Thoracic aorta (tissue), 2 donors: ENCODE measurements at places on chromosomes 6 and 20.

GRCh38 chr6:40350747-40351217 is 236.4 kb downstream of the LRFN2 start:
- H3K27me3 ChIP-seq = no peaks in the 10 kb centered on the region
- no peaks in the 10 kb centered on the region for H3K36me3 ChIP-seq
- no peak overlapping the region for H3K4me3 ChIP-seq
- no peak overlapping the region for H3K27ac ChIP-seq

DNA sequence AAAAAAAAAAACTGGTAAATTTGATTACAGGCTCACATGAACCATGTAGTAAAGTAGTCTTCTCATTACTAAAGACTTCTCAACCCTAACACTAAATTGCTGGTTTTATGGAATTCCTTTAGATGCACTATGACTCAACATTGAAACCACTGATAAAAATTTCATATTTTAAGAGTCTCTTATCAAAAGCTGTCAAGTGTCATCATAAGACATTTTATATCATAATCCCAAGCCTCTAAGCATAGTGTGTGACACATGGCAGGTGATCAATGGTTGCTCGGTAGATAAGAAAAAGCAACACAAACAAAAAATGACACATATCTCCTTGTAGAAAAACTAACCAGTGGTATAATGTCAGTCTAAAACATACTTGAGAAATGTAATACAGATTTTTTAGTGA is 258.4 kb downstream of the RNGTT start:
- H3K27me3 ChIP-seq = no peaks in the 10 kb centered on the region
- no peak for DNase-seq
- peaks cover 6% of the 10 kb centered on the region for H3K4me1 ChIP-seq
- H3K4me3 ChIP-seq = no peak overlapping the region
- no peaks in the 10 kb centered on the region for H3K36me3 ChIP-seq

GRCh38 chr6:170024940-170025339 is 265.9 kb downstream of the DLL1 start:
- no peak overlapping the region for H3K27ac ChIP-seq
- no peaks in the 10 kb centered on the region for H3K27me3 ChIP-seq
- no peak overlapping the region for H3K4me3 ChIP-seq
- no peak for DNase-seq

GRCh38 chr6:108988765-108989164 is 105.9 kb downstream of the SESN1 start:
- H3K27me3 ChIP-seq = no peaks in the 10 kb centered on the region
- H3K4me1 ChIP-seq = no peaks in the 10 kb centered on the region
- no peak overlapping the region for H3K27ac ChIP-seq
- peaks cover 41% of the 10 kb centered on the region for H3K36me3 ChIP-seq
- no peak overlapping the region for H3K4me3 ChIP-seq

- no peak overlapping the region for H3K4me3 ChIP-seq
- no peaks in the 10 kb centered on the region for H3K27me3 ChIP-seq
- no peak for DNase-seq
- H3K4me1 ChIP-seq = no peaks in the 10 kb centered on the region
Measured at GRCh38 chr20:50238081-50238800, 47.6 kb downstream of the CEBPB start.

DNA sequence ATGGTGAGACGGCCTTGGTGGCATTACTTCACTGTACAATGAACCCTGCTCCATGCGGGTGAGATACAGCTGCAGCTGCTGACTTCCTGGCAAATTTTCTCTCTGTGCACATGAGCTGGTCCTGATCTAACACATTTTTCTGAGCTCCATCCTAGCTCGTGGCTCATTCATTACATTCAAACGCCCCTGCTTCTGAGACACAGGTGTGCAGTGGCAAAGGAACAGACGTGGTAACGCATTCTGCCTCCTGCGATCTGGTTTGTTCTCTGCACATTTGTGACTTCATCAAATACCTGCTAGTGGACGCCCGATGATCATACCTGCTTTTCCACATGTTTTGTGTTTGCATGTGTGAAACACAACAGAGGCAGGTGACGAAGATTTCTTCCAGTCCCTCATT is 189.6 kb upstream of the PDE10A start:
- no peak for DNase-seq
- no peak overlapping the region for H3K27ac ChIP-seq
- H3K4me3 ChIP-seq = no peak overlapping the region
- no peaks in the 10 kb centered on the region for H3K27me3 ChIP-seq
- H3K36me3 ChIP-seq = no peaks in the 10 kb centered on the region

DNA sequence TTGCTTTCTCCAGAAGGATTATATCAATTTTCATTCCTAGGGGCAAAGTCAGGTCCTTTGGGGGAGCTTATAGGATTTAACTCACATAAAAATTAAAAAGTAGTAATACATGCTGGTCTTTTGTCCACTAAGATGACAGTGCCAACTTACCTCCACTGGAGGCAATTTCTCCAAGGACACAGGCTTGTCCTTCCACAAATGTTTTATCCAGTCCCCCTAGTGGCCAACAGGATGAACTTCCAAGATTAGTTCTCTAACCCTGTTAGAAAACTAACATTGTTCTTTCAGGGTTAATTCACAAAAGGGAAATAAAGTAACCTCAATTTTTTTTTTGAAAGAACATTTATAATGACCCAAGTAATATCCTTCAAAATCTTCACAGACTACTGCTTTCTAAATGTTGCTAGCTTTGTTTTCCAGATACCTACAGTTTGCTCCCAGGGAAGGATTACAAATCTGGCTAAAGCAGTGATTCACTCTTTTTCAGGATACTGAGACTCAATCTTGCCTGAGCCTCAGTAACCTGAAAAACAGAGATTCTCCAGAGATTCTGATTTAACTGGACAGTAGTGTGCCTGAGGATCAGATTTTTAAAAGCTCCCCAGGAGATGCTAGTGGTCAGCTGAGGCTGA is 31.7 kb upstream of the UBR2 start:
- H3K27me3 ChIP-seq = no peaks in the 10 kb centered on the region
- H3K4me1 ChIP-seq = no peaks in the 10 kb centered on the region
- H3K27ac ChIP-seq = no peak overlapping the region
- no peaks in the 10 kb centered on the region for H3K36me3 ChIP-seq
- DNase-seq = no peak

DNA sequence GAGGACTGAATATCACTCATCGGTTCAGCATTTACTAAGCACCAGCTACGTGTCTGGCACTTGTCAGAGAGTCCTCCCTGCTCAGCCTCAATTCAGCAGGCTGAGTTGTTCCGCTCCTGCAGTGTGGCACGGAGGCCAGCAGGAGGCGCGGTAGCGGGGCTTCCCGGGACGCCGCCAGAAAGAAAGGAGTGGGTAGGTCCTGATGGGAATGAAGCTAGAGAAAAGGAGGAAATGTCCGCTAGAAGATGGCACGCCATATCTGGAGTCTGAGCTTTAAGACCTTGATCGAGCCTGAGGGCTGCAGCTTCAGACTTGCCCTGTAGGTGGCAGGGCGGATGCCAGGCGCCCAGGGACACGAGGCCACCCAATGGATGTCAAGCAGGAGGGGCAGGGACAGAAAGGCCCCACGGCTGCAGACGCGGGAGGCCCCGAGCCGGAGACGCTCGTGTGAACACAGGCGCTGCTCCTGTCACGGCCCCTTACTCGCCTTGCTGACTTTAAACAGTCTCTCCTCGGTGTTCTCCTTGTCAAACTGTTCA is 18.7 kb downstream of the SERPINB6 start:
- peak overlapping the region; percentile 47 for H3K4me3 ChIP-seq
- H3K4me1 ChIP-seq = peaks cover 12% of the 10 kb centered on the region
- no peaks in the 10 kb centered on the region for H3K27me3 ChIP-seq
- DNase-seq = peak; percentile 33
- peak overlapping the region; percentile 62 for H3K27ac ChIP-seq

DNA sequence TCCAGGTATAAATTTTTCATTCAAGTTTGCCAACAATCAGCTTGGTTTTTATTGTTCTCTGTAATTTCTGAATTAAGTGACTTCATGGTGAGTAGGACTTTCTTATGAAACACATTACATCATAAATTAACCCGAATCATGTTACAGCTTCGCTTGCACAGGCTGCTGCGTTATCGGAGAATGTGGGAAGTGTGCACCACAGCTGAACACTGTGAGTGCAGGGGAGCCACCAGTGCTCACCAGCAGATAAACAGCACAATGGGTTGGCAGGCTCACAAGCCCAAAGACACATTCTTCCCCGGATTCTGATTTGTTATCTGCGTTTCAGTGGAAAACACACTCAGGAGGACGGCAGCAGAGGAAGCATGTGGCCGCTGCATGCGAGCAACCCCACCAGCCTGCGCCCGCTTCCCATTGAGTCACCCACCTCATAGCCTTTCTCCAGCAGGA is 121.1 kb downstream of the GMDS start:
- H3K36me3 ChIP-seq = no peaks in the 10 kb centered on the region
- H3K27me3 ChIP-seq = no peaks in the 10 kb centered on the region
- no peak overlapping the region for H3K27ac ChIP-seq
- no peak overlapping the region for H3K4me3 ChIP-seq
- peaks cover 30% of the 10 kb centered on the region for H3K4me1 ChIP-seq

- H3K27me3 ChIP-seq = no peaks in the 10 kb centered on the region
- no peaks in the 10 kb centered on the region for H3K36me3 ChIP-seq
- no peak overlapping the region for H3K4me3 ChIP-seq
- no peaks in the 10 kb centered on the region for H3K4me1 ChIP-seq
- no peak overlapping the region for H3K27ac ChIP-seq
- no peak for DNase-seq
Measured at GRCh38 chr6:102623201-102623600, 1229.7 kb downstream of the GRIK2 start.

DNA sequence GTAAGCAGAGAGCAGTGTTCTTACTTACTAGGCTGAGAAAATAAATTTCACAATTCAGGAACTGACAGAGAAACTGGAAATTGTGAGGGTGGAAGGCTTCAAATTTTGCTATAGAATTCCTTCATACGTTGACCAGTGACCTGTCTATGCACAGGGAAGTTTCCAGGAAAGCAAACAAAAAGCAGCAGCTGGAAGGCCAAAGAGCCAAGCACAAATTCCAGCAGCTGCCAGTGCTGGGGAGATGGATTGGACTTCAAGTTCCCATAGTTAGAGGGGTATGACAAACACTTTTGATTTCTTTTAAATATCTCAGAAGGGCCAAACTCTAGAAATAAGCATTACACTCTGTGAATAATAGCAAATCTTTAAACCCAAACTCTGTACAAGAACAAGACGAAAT is 299.1 kb upstream of the KCNQ5 start:
- H3K27me3 ChIP-seq = no peaks in the 10 kb centered on the region
- H3K36me3 ChIP-seq = no peaks in the 10 kb centered on the region
- no peak for DNase-seq
- H3K4me3 ChIP-seq = no peak overlapping the region
- no peaks in the 10 kb centered on the region for H3K4me1 ChIP-seq

- no peaks in the 10 kb centered on the region for H3K36me3 ChIP-seq
- no peak overlapping the region for H3K27ac ChIP-seq
- H3K4me3 ChIP-seq = no peak overlapping the region
- H3K27me3 ChIP-seq = no peaks in the 10 kb centered on the region
Measured at GRCh38 chr6:56046576-56046975, 171.2 kb upstream of the BMP5 start.

DNA sequence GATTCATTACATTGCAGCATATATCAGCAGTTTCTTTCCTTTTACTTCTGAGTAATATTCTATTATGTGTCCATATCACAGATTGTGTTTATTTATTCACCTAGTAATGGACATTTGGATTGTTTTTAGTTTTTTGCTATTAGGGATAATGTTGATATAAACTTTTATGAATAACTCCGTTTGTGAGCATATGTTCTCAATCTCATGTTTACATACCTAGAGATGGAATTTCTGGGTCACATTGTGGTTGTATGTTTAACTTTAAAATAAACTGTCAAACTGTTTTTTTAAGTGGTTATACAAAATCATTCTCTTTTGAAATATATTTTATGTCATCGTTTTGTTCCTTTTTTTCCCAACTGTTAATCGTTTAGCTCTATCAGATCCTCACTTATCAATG is 311.6 kb downstream of the MMUT start:
- no peaks in the 10 kb centered on the region for H3K36me3 ChIP-seq
- no peaks in the 10 kb centered on the region for H3K27me3 ChIP-seq
- no peak overlapping the region for H3K4me3 ChIP-seq
- H3K4me1 ChIP-seq = no peaks in the 10 kb centered on the region
- H3K27ac ChIP-seq = no peak overlapping the region

- no peaks in the 10 kb centered on the region for H3K36me3 ChIP-seq
- no peak overlapping the region for H3K27ac ChIP-seq
- DNase-seq = no peak
- H3K4me3 ChIP-seq = no peak overlapping the region
- no peaks in the 10 kb centered on the region for H3K27me3 ChIP-seq
Measured at GRCh38 chr6:170155464-170156196, 135.2 kb downstream of the DLL1 start.

GRCh38 chr6:151154418-151154817 is 85.3 kb upstream of the AKAP12 start:
- no peaks in the 10 kb centered on the region for H3K36me3 ChIP-seq
- no peak overlapping the region for H3K27ac ChIP-seq
- H3K4me3 ChIP-seq = no peak overlapping the region
- H3K27me3 ChIP-seq = no peaks in the 10 kb centered on the region
- no peak for DNase-seq
- H3K4me1 ChIP-seq = no peaks in the 10 kb centered on the region

GRCh38 chr6:138528137-138528536 is 28.8 kb upstream of the NHSL1 start:
- H3K4me1 ChIP-seq = no peaks in the 10 kb centered on the region
- H3K27me3 ChIP-seq = no peaks in the 10 kb centered on the region
- no peak overlapping the region for H3K4me3 ChIP-seq
- H3K27ac ChIP-seq = no peak overlapping the region
- DNase-seq = no peak
- H3K36me3 ChIP-seq = no peaks in the 10 kb centered on the region

DNA sequence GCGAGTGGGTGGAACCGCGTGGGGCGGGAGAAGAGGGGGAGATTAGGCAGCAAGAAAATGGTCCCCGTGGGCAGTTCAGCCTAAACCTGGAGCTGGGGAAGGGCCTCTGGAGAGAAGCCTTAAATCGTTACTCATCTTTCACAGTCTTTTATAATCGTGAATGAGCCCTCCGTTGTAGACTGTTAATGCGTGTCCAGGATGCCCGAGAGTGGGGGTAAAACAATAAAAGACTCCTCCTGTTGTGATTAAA is 11.0 kb upstream of the ELOVL5 start:
- DNase-seq = no peak
- no peaks in the 10 kb centered on the region for H3K36me3 ChIP-seq
- H3K4me3 ChIP-seq = peak overlapping the region; percentile 78
- peaks cover 5% of the 10 kb centered on the region for H3K4me1 ChIP-seq
- H3K27me3 ChIP-seq = no peaks in the 10 kb centered on the region

- peak overlapping the region; percentile 76 for H3K4me3 ChIP-seq
- no peaks in the 10 kb centered on the region for H3K36me3 ChIP-seq
- no peaks in the 10 kb centered on the region for H3K27me3 ChIP-seq
Measured at GRCh38 chr20:25246182-25246999, 1.5 kb upstream of the PYGB start.
